ENCODE measurements at places on chromosomes 5 and 9. TPM values are rescaled to one million over a fixed set of nuclear protein-coding genes. Genes with fewer than 3 reads are reported as not detected.

The CCL27 gene
- not detected for total RNA-seq

The PCDHGB2 gene
- 1.0 TPM for total RNA-seq

The GABBR2 gene
- not detected for total RNA-seq

The NMRK1 gene
- total RNA-seq, result 25.1 TPM

The HTR1A gene
- total RNA-seq, result not detected

The OR13J1 gene
- total RNA-seq, result not detected

The SLC34A3 gene
- not detected for total RNA-seq

The SPINK7 gene
- not detected for total RNA-seq

The CHSY3 gene
- not detected for total RNA-seq

The BRIX1 gene
- total RNA-seq, result 50.4 TPM

The IFNE gene
- not detected for total RNA-seq

The ANXA2R gene
- total RNA-seq, result 9.3 TPM

The CDO1 gene
- total RNA-seq, result 0.61 TPM

The C5orf63 gene
- 10.1 TPM for total RNA-seq

The RASEF gene
- total RNA-seq, result not detected

The COL5A1 gene
- 0.15 TPM for total RNA-seq

The TNFSF15 gene
- total RNA-seq, result 3.9 TPM

The STK32A gene
- not detected for total RNA-seq

The PCDHGA7 gene
- total RNA-seq, result 0.24 TPM

The CD72 gene
- 7.6 TPM for total RNA-seq

The FOXD4L5 gene
- 0.32 TPM for total RNA-seq

The CCDC192 gene
- not detected for total RNA-seq

The LECT2 gene
- total RNA-seq, result not detected

The DRD1 gene
- not detected for total RNA-seq

The IL7R gene
- 332 TPM for total RNA-seq

The F2RL1 gene
- 0.76 TPM for total RNA-seq

The JAK2 gene
- 62.9 TPM for total RNA-seq

The CTNNAL1 gene
- total RNA-seq, result 11.3 TPM

The DCTN4 gene
- 46.6 TPM for total RNA-seq

The MOB3B gene
- total RNA-seq, result 0.39 TPM
